Common myeloid progenitor, CD34-positive (primary cell): ENCODE measurements at places on chromosomes 12 and 14.

DNA sequence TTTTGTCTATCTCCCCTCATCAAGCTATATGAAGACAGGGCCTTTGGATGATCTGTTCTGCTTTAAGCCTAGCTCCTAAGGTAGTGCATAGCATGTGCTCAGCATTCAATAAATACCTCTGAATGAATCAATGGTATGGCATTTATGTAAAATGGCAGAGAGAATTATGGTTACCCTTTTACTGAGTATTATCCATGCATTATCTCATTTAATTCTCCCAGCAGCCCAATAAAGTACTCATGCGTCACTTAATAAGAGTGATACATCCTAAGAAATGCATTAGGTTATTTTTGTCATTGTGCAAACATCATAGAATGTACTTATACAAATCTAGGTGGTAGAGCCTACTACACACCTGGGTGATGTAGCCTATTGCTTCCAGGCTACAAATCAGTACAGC lies 269.7 kb downstream of the KSR2 start:
- no peak for DNase-seq

GRCh38 chr14:21498540-21499526 lies 12.3 kb downstream of the METTL3 start:
- DNase-seq, result peak; percentile 87

GRCh38 chr12:129002427-129002826 lies 149.1 kb downstream of the GLT1D1 start:
- no peak for DNase-seq

GRCh38 chr12:123533672-123534643 lies at the start of gene RILPL1:
TSS of gene RILPL1 (minus strand) at chr12:123533719. CDS start at chr12:123533482, 237 bp downstream.
- peak; percentile 39 for DNase-seq

GRCh38 chr12:117034701-117035151 lies 64.5 kb downstream of the TESC start:
- DNase-seq, result no peak

DNA sequence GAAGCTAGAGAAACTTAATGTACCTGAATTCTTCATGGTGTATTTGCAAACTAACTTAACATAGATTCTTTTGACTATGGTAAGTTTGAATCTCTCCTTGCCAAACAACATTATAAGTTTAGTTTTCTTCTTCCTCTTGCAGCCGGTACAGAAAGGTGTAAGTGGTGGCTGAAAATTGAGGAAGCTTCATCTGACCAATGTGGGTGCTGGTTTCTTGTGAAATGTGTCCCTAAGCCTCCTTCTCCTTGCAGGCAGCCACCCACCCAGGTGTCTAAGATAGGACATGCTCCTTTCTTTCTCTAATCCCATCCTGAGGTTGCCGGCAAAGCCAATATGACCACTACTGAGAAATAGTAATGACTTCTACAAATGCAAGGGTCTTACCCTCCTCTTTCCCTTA lies 20.6 kb downstream of the GSG1 start:
- peak; percentile 47 for DNase-seq

- DNase-seq, result no peak
Measured at GRCh38 chr12:53613821-53614220, 12.4 kb downstream of the ATF7 start.

DNA sequence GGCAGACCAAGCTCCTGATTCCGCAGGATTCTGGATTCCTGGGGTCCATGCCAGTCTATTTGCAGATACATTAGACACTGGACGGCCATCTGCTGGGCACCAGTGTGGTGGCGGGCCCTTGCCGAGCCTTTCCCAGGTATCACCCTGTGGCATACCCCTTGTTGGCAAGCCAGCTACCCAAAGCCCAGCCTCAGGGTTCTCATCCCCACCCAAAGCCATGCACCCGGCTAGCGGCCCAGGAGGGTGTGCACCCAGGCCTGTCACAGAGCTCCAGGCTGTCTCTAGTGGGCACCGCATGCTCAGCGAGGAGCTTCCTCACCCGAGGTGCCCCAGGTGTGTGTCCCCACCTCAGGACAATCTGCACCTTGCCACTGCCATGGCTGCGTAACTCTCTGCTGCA lies 13.7 kb downstream of the MMAB start:
- DNase-seq, result no peak

DNA sequence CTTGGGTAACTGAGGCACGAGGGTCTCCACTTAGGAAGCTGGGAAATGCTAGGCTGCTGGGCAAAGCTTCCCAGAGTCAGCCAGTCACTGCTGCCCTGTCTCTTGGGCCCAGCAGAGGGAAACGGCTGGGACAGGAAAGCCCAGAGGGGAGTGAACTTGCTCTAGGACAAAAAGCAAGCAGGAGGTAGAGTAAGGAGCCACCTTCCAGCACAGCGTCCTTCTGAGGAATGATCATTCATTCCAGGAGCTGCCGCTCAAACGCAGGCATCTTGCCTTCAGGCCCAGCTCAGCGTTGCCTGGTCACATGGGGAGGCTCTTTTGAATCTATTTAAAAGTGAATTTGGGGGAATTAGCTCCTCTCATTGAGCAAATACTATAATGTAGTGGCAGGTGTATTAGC lies 118.6 kb downstream of the CRACR2A start:
- no peak for DNase-seq

DNA sequence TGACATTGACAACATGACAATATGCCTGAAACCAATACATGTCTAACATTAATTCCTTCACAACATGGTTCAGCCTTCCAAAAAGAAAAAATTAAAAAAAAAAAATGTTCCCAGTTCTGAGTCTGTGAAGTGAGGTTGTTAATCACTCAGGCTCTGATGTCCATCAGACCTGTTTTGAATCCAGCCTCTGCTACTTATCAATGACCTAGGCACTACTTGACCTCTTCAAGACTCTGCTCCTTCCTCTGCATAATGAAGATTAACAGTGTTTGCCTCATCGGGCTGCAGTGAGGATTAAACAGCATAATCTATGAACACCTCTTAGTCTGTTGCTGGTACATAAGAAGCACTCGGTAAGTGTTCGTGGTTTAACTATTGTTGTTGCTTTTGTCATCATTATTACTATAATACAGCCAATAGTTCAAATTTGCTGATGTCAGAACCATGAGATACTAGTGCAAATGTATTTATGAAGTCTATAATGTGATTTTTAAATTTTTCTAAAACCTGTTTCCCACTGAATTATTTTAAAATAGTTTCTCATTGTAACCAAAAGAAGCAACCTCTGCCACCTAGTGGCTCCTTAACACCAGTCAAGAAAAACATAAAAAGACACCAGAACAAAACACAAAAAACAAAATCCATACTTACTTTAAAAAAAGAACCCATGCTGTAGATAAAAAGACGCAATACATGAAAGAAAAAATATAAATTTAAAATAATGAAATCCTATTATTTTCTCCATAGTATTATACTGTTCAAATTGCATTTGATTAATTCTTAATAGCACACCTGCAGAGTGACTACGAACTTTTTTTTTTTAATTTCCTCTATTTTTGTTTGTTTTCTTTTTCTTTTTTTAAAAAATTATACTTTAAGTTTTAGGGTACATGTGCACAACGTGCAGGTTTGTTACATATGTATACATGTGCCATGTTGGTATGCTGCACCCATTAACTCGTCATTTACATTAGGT lies 20.3 kb upstream of the TMX1 start:
- peak; percentile 63 for DNase-seq

GRCh38 chr12:92365333-92365732 lies 219.7 kb upstream of the BTG1 start:
- DNase-seq, result no peak

- DNase-seq, result no peak
Measured at GRCh38 chr12:47722941-47723631, 2.2 kb downstream of the ENDOU start.

DNA sequence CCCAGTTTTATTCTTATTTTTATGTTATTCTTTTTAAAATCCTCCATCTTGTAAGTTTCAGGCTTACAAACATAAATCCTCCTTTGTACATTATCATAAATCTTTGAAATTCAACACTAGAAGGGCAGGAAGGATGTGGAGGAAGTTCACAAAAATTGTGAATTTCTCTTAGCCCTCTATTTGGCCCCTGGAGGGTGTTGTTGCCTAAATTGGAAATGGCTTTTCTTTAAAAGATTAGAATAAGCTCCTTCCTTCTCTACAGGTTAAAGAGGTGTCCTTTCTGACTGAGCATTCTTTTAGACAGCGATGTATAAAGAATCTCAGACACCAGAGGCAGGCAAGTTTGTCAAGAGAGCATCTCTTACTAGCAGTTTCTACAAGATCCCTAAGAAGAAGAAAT lies 391.7 kb upstream of the OR4E1 start:
- DNase-seq, result peak; percentile 54

- no peak for DNase-seq
Measured at GRCh38 chr12:103672401-103673119, 85.5 kb downstream of the STAB2 start.

GRCh38 chr12:12098691-12099015 lies 27.9 kb downstream of the BCL2L14 start:
- no peak for DNase-seq

GRCh38 chr14:103071544-103072251 lies 12.3 kb upstream of the LBHD2 start:
- DNase-seq, result no peak

DNA sequence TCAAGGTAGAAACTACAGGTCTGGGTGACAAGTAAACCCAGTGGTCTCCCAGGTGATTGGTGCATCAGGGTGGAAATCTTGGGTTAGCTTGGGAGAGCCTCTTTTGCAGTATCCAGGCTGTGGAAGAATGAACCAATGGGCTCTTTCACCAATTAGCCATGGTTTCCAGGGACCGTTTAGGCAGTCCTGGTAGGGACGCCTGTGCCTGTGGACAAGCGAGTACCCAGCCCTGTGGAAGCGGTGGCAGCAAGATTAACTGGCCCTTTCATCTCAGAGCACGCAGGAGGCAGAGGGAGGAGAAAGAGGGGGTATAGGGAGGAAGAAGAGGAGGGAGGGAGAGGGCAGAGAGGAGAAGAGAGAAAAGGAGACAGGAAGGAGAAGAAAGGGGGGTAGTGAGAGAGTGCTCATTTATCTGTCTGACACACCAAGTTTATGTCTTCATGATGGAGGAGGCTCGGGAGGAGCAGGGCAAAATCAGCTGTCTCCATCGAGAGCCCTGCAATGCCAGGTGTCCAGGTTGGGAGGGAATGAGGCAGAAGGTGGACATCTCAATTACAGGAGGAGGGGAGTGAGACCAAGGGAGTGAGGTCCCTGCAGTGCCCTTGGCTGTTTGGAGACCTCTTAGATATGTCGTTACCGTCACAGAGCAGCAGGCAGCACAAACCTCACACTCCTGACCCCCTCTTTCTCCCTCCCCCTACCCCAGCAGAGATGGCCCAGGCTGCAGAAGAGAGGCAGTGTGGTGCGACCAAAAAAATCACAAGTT lies 4.6 kb upstream of the ZDHHC22 start:
- DNase-seq, result no peak

- DNase-seq, result no peak
Measured at GRCh38 chr14:31060253-31060875, 34.2 kb upstream of the STRN3 start.

GRCh38 chr12:108173160-108173559 lies 44.1 kb downstream of the WSCD2 start:
- no peak for DNase-seq

GRCh38 chr12:6091786-6092566 lies 32.5 kb downstream of the VWF start:
- no peak for DNase-seq

DNA sequence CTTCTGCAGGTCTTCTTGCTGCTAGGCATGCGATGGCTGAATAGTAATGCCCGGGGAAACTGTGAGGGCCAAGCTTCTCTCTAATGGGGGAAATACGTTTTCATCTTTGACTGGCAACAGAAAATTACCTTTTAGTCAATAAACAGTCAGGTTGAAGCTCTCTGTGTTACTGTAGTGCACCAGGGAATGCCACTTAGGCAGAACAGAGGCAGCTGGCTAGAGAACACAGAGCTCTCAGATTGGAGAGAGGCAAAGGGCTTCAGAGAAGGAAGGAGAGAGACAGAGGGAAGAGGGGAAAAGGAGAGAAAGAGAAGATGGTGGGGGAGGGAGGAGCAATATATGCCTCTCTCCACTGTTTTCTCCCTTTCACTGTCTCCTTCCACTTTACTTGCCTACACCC lies 6.7 kb downstream of the HSD17B6 start:
- DNase-seq, result no peak

- DNase-seq, result no peak
Measured at GRCh38 chr14:104322531-104323366, 184.4 kb downstream of the KIF26A start.

DNA sequence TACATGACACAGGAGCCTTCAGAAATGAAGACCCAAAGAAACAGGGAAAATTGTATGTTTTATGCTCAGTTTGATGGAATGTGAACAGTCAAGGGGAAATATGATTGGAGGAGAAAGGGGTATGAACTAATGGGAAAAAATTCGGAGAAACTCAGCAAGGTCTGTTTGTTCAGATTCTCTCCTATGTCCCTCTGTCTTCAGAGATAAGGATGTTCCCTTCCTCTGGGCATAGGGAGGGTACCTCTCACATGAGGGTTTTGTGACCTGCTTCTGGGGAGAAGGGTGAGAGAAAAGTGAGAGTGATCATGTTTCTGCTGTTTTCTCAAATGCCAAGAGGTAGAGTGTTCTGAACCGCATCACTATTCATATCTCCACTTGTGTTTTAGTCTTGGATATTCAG lies 26.6 kb upstream of the LIMA1 start:
- no peak for DNase-seq

- no peak for DNase-seq
Measured at GRCh38 chr14:99280066-99280731, 8.2 kb upstream of the BCL11B start.

DNA sequence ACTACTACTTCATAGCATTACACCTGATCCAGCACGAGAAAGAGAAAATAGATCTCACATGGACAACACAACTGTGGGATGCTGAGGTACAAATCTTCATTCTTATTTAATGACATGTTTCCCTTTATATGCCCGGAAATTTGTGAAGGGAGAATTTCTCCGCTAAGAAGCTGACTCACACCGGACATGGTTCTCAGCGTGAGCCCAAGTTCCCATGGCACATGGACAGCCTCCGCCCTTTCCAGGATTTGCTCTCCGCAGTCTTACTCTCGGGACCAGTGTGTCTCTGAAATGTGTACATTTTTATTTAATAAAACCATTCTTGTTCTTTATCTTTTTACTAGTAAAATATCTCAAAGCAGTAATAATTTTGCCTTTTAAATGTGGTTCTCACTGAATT lies 1154.8 kb downstream of the TMEM121 start:
- DNase-seq, result no peak

DNA sequence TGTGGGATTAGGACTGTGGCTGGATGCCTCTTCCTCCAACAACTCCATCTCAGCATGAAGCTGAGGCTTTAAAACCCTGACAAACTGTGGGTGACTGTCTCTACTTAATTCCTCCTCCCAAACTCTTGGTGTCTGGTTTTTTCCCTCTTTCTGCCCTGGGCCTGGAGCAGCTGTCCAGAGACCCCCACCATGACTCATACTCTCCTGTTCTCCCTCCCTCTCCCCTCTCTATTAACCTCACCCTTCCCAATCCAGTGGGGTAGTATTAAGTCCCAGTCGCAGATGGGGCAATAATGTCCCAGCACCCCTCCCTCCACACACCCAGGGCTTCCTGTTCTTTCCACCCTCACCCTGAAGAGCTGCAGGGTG lies 2.0 kb upstream of the DNAJC14 start:
- no peak for DNase-seq

GRCh38 chr14:100862277-100862676 lies 36.4 kb downstream of the MEG3 start:
- DNase-seq, result no peak

GRCh38 chr12:70759161-70759918 lies 122.1 kb upstream of the PTPRB start:
- DNase-seq, result no peak

- no peak for DNase-seq
Measured at GRCh38 chr12:47084172-47084571, 4.4 kb upstream of the AMIGO2 start.

GRCh38 chr14:99169776-99170356 lies 102.1 kb downstream of the BCL11B start:
- DNase-seq, result no peak
